ENCODE measurements at places on chromosomes 5 and 9.

GRCh38 chr5:172695232-172696054, 54.4 kb downstream of the NEURL1B start:
- DNase-seq = no peak

DNA sequence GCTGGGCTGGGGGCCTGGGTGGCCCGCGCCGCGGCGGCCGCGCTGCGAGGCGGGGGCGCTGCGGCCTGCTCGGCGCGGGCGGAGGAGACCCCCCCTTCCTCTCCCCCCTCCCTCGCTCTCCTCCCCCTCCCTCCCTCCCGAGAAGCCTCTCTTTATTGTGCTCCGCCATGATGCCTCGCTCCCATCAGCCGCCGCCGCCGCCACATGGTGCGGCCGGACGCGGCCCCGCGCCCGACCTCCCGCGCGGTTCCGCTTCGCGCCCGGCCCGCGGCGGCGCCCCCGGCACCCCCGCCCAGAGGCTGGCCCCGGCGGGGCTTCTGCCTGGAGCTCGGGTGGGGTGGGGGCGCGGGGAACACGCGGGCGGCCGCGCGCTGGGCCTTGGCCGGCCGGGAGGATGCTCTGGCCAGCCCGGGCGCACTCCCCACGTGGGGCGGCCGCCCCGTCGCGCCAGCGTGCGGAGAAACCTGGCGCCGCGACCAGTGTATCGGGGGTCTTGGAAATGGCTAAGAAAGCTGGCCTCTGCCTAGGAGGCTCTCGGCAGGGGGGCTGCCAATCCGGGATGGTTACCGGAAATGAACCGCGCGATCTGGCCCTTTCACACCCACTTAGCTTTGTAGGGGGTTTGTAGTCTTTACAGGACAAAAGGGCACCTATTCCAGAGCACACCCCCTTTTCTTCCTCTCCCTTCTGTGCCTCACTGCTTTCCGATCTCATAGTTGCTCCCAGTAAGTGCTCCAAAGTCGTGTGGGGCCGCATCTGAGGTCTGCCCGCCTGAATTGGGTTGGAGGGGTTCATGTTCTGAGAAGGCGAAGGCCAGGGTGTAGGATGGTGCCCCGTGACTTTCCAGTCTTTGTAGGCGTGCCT, 1.0 kb downstream of the SET start:
- DNase-seq = peak; percentile 24

DNA sequence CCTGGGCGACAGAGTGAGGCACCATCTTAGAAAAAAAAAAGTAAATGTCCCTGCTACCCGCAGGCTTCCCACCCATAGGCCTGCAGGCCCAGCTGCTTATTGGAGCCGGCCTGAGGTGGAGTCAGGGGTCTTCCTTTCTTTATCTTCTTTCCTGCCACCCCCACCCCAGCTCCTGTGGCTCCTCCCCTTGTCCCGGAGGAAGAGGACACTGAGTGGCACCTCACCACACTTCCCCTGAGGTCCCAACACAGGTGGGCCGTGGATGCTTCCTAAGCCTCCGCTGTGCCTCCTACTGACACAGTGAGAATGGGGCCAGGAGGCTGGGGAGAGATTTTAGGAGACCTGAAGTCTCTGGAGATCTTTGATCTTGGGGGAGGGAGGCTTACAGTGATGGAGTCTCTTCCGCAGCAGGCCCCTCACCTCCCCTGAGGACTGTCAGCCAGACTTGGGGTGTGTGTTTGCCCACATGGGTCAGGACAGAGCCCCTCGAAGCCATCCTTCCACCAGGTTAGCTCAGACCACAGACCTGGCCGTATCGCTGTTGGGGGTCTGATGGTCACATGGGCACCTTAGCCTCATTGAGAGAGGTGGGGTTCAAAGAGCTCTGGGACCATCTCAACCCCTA, 135.4 kb upstream of the IER5L start:
- no peak for DNase-seq

- no peak for DNase-seq
Measured at GRCh38 chr9:36914212-36914577, 119.9 kb downstream of the PAX5 start.

- no peak for DNase-seq
Measured at GRCh38 chr9:106689089-106689488, 173.9 kb upstream of the ZNF462 start.

GRCh38 chr9:71121275-71122021, at the start of gene TRPM3:
TSS of gene TRPM3 (minus strand) at chr9:71121621. CDS start at chr9:71121354, 267 bp downstream.
- DNase-seq = no peak

GRCh38 chr9:15218994-15219393, 88.0 kb downstream of the TTC39B start:
- DNase-seq = no peak

DNA sequence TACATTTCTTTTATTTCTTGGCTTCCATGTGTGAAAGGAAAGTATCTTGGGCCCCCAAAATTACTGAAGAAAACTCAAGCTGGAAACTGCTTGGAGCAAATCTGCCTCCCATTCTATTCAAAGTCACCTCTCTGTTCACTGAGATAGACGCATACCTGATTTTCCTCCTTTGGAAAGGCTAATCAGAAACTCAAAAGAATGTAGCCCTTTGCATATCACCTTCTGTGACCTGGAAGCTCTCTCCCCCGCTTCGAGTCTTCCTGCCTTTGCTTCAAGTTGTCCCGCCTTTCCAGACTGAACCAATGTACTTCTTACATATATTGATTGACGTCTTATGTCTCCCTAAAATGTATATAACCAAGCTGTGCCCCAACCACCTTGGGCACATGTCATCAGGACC, 5.0 kb upstream of the RXFP3 start:
- no peak for DNase-seq

- DNase-seq = no peak
Measured at GRCh38 chr5:94420885-94421284, 197.5 kb downstream of the KIAA0825 start.

GRCh38 chr5:133309166-133309795, 257.5 kb downstream of the HSPA4 start:
- DNase-seq = no peak

GRCh38 chr9:14935964-14936363, 25.7 kb upstream of the FREM1 start:
- DNase-seq = no peak

GRCh38 chr9:114015607-114016006, 62.5 kb downstream of the AMBP start:
- DNase-seq = no peak

GRCh38 chr9:106092083-106092482, 397.7 kb downstream of the TMEM38B start:
- DNase-seq = no peak

- DNase-seq = no peak
Measured at GRCh38 chr9:130633336-130634190, 30.8 kb upstream of the PRDM12 start.

GRCh38 chr5:127887282-127887681, 184.1 kb downstream of the CCDC192 start:
- DNase-seq = no peak

GRCh38 chr5:120037451-120037850, 408.1 kb downstream of the FAM170A start:
- DNase-seq = no peak

DNA sequence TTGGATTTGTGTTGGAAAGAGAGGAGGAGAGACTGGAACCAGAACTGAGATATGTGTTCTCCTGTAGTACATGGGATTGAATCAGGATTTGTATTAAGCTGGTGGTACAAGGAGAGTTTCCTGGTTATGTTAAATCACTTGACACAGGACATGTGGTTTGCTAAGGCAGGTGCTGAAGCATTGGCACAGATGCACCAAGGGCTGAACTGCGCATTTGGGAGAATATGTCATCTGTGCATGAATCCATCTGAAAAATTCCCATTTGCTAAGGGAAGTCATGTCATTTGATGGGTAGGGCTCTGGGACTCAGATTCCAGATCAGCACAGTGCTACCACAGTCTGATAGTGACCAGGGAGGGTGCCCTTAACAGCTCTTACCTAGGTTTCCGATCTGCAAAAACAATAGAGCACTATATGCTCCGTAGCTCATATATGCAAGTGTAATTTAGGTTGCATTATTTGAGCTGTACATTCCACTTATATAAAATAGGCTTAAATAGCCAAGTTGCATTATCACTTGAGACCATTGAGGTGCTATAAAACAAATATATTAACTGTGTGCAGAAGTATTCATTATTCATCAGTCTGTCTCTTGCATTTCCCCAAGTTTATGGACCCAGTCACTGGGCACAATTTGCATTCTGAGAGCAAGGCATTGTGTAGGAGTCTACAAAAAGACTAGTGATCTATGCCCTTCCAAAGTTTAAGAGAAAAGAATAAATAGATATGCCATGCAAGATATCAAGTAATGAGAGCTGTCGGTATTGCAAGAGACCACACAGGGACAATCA, 55.2 kb downstream of the ADAMTS16 start:
- no peak for DNase-seq

DNA sequence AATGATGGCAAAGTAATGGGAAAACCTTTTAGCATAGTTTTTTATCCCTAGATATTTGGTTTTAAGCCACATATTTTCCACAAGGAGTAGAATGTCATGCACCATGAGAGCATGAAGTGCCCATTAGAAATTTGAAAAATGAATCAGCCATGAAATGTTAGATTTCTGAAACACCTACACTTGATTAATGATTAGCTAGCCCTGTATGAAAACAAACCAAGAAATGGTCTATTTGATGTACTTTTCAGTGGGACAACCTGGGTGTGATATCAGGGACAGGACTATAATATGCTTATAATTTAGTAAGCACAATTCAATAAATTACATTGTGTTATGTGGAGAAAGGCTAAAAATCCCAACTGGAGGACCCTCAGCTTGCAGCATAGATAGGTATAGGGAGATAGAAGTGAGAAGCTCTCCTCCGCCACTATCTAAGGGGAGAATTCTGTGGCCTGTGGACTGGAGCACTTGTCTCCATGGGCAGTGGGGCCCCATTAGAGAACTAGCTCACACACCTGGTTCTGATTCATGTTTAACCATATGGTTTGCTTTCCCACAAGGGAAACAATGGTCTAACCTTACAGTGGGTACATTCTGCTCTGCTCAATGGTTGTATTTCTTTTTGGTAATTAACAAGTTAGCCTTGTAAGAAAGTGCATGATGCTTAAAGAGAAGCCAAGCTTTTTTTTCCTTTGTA, 35.2 kb downstream of the NUP214 start:
- DNase-seq = no peak

DNA sequence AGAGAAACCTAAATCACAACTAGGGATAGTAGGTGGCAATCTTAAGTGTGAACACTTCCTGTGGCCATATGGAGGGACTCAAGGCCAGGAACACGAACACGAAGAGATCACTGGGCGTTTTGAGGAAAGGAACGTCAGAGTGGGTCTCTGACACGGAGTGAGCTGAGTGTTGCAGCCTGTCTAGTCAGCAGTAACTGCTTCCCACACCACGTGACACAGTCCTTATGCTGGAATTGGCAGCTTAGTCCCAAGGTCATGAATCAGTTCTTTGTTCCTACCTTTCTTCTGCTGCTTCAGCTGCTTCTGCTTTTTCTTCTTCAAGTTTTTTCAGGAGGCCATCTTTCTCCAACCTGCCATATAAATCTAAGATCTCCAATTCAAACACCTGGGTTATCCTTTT, 18.2 kb downstream of the SPACA9 start:
- no peak for DNase-seq

GRCh38 chr5:172193872-172194271, at the start of gene EFCAB9:
TSS of gene EFCAB9 (plus strand) at chr5:172194172. CDS start at chr5:172194173, 1 bp downstream.
- no peak for DNase-seq

- DNase-seq = no peak
Measured at GRCh38 chr5:68534956-68535520, 319.5 kb downstream of the PIK3R1 start.

DNA sequence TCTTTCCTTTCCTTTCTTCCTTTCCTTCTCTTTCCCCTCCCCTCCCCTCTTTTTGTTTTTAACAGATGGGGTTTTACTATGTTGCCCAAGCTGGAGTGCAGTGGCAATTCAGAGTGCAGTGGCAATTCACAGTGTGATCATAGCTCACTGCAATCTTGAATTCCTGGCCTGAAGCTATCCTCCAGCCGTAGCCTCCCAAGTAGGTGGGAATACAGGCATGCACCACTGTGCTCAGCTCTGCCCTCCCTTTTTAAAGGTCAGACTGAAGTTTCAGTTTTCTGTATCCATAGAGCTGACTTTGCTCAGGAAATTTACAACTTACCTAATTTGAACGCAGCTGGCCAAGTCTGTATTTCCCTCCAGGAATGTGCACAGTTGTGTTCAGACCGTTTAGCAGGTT, 696 bp downstream of the CCL28 start:
- DNase-seq = no peak

DNA sequence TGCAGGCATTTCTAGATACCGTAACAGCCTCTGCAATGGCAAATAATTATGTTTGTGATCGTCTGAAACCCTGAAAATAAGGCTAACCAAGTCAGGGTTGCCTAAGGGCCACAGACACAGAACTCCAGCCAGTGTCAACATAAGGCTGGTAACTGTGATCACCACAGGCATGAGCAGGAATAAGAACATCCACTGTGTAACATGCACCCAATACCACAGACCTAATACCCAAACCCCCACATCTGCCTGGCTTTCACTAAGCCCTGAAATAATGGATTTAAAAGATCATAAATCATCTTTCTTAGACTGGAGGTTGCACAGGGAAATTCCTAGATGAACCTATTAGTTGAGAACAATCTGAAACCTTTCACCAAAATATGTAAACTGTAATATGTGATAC, 394.5 kb downstream of the NFIB start:
- DNase-seq = no peak

DNA sequence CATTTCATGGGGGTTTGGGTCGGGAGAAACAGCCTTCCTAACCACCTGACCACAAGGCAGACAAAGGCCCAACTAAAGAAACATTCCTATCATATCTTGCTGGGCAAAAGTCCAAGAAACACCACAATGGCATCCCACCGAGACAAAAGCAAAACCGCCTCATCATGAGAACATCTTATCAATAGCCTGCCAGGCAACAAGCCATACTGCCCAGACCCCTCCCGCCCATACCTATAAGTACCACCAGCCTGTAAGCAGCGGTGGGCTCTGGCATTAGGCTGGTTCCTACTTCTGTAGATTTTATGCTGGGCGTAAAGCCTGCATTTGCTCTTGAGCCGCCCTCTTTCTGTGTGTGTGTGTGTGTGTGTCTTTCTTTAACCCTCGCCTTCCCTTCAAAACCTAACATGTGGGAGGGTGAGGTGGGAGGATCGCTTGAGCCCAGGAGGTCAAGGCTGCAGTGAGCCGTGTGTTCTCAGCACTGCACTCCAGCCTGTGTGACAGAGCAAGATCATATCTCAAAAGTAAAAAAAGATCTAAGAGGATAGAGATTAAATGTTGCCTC, 56.9 kb downstream of the PDE6A start:
- DNase-seq = no peak

DNA sequence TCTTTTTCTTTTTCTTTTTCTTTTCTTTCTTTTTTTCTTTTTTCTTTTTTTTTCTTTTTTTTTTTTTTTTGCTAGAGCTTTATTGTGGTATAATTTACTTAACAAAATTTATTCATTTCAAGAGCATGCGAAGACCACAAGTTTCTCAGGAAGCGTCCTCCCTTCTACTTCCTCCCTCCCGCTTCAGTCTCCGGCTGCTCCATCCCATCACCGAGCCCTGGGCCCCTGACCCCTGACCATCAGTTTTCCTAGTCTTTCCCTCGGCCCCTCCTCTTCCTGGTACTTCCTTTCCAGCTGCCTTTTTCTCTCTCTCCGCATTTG, 34.7 kb downstream of the C9orf152 start:
- DNase-seq = no peak

Measured in activated CD4-positive, alpha-beta T cell treated with anti-CD3 and anti-CD28 coated beads for 24 hours (primary cell).